ENCODE measurements at places on chromosomes 11 and 22. TPM values are rescaled to one million over a fixed set of nuclear protein-coding genes. Genes with fewer than 3 reads are reported as not detected.
A peak's percentile ranks its signal among the peaks of the same experiment; 100 is the strongest.

The MMP8 gene
- total RNA-seq: not detected

- DNase-seq: no peak
Observed at GRCh38 chr22:42174062-42174461, 43.5 kb upstream of the CYP2D6 start.

DNA sequence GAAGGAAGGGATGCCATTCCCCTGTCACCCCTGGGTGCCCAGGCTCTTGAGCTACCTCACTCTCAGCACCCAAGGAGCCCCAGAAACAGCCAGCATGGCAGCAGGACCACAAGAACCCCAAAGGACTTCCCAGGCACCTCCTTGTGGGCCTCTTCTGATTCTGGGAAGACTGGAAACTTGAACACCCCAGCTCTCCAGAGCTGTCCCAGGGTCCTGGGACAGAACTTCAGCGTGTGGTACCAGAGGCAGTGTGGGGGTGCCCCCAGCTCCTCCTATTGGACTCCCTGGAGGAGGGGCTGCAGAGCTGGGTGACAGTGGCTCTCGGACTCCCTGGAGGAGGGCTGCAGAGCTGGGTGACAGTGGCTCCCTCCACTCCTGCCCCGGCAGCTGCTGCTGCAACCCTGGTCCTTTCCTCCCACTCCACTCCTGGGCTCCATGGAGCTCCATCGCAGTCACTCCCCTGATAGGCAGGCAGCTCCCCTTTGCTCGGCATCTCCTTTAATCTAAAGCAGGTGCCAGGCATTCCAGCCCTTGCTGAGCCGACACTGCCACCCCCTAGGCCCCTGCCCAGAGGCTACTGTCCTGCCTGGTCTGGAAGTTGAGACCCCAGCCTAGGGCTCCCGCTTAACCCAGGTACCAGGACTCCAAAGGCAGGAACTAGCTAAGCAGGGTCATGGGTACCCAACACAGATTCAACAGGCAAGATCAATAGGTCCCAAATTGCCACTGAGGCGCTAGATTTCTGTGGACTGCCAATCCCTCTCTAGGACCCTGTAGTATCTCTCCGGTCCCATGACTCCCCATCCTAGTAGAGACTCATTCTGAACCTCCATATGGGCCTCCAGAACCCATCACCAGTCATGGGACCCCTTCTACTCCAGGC is 2.7 kb downstream of the BCL9L start:
- DNase-seq: no peak

DNA sequence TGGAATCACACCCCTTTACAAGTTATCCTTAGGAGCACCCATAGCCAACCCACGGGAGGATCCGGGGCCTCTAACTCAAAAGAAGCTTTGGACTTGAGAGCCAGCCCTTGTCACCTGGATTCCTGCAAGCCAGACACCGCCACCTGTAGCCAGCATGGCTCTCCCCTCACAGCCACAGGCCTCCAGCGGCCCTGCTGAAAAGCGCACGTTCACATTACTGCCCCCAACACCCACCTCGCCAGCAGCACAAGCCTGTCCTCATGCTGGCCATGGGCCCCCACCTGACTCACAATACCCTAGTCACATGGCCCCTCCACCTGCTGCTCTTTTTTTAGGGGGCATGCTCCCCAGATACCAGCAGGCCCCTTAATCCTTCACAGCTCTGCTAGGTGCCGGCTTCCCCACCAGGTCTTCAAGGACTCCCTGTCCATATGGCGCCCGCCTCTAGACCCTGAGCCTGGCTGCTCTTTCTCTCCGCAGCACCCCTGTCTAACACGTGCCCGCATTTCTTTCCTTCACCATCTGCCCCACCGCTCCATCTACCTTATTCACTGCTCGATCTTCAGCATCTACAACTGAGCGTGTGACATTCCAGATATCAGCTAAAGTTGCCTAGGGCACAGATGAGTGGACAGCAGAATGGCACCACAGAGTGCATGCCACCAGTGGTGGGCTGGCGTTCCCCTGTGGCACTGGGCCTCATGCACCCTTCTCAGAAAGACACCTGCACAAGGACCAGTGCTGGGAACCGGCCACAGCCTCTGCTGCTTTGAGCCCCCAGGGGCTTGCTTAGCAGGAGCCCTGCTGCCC is 6.6 kb downstream of the CARS1 start:
- no peak for DNase-seq

- DNase-seq: no peak
Observed at GRCh38 chr22:22933100-22933806, 45.6 kb downstream of the IGLL5 start.

The CLDN5 gene
- total RNA-seq: not detected

- no peak for DNase-seq
Observed at GRCh38 chr11:75184757-75185425, 34.0 kb downstream of the SLCO2B1 start.

DNA sequence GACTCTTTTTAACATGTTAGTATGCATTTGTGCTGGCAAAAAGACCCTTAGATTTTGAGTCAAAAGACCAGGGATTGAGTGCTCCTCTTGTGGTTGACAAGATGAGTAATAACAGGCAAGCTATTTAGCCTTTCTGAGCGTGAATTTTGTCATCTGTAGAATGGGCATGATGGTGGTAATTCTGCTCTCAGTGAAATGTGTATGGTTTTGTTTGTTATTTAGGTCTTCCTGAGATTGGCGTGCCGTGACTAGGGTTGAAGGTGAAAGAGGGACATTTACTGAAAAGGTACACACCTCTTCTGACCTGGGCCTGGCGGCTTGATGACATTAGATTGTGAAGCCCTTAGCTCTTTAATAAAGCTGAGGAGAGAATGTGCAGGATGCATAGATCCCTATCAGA is 8.4 kb upstream of the CEP295 start:
- DNase-seq: no peak

The HBB gene
- not detected for total RNA-seq

GRCh38 chr11:6703247-6704063 is 20.3 kb upstream of the MRPL17 start:
- peak; percentile 42 for DNase-seq

The OR8J1 gene
- not detected for total RNA-seq

GRCh38 chr11:118222437-118222836 is 2.4 kb downstream of the JAML start:
- no peak for DNase-seq

- DNase-seq: no peak
Observed at GRCh38 chr22:35421121-35421520, 21.2 kb downstream of the MCM5 start.

Measured in OCI-LY7 (cell line).